ENCODE measurements at places on chromosomes 5 and 9. TPM values are rescaled to one million over a fixed set of nuclear protein-coding genes. Genes with fewer than 3 reads are reported as not detected.

ZNF474 gene
- not detected for total RNA-seq

C9orf85 gene
- total RNA-seq: 12.4 TPM

TMOD1 gene
- total RNA-seq: 0.65 TPM

GRM6 gene
- total RNA-seq: not detected

UBTD2 gene
- total RNA-seq: 14.7 TPM

SPATA31C1 gene
- total RNA-seq: not detected

PDE8B gene
- total RNA-seq: under 0.01 TPM

DMRT2 gene
- total RNA-seq: not detected

GARNL3 gene
- 2.4 TPM for total RNA-seq

NKD2 gene
- total RNA-seq: 0.22 TPM

SLC25A2 gene
- total RNA-seq: 0.20 TPM

CTSL gene
- 362 TPM for total RNA-seq

PTBP3 gene
- 32.3 TPM for total RNA-seq

GABRA1 gene
- total RNA-seq: not detected

APBA1 gene
- 6.2 TPM for total RNA-seq

RETREG1 gene
- total RNA-seq: under 0.01 TPM

EDIL3 gene
- total RNA-seq: 0.44 TPM

RC3H2 gene
- 85.1 TPM for total RNA-seq

FAM221B gene
- not detected for total RNA-seq

VCAN gene
- total RNA-seq: 0.60 TPM

PCDHA10 gene
- under 0.01 TPM for total RNA-seq

PCDHGB6 gene
- 1.3 TPM for total RNA-seq

DIPK1B gene
- total RNA-seq: 64.7 TPM

MEIKIN gene
- total RNA-seq: not detected

OCLN gene
- total RNA-seq: 1.3 TPM

IFNA2 gene
- total RNA-seq: not detected

GMCL2 gene
- total RNA-seq: not detected

SPINK14 gene
- total RNA-seq: not detected

SLC34A3 gene
- total RNA-seq: not detected

ANKRD34B gene
- total RNA-seq: not detected

CDO1 gene
- not detected for total RNA-seq

PROB1 gene
- total RNA-seq: 2.8 TPM

FBN2 gene
- 0.60 TPM for total RNA-seq

SV2C gene
- total RNA-seq: not detected

GLIPR2 gene
- 42.3 TPM for total RNA-seq

ECSCR gene
- total RNA-seq: 472 TPM

SCGB3A2 gene
- not detected for total RNA-seq

ADGRD2 gene
- total RNA-seq: not detected

C9orf153 gene
- under 0.01 TPM for total RNA-seq

Data from lung microvascular endothelial cell (primary cell).